NCI-H1092 (cell line): ENCODE measurements at places on chromosomes 13 and 19.

GRCh38 chr13:99399623-99399974 lies 92.4 kb upstream of the GPR183 start:
- no peak for DNase-seq

- no peak for DNase-seq
These were observed 3.4 kb upstream of the TEKTIP1 start for GRCh38 chr19:3535563-3535965.

GRCh38 chr19:55256562-55257460 lies 2.0 kb downstream of the PPP6R1 start:
- no peak for DNase-seq

- DNase-seq, result no peak
These were observed 195.8 kb upstream of the KLF12 start for GRCh38 chr13:74329962-74330361.

GRCh38 chr19:46195104-46195503 lies 34.4 kb upstream of the IGFL1 start:
- no peak for DNase-seq

GRCh38 chr19:51417107-51417809 lies at the start of gene SIGLEC10:
SIGLEC10 (minus strand) TSS chr19:51417642; CDS start chr19:51417581, 61 bp downstream.
- DNase-seq, result no peak

GRCh38 chr13:113792886-113793717 lies 34.1 kb downstream of the TMEM255B start:
- DNase-seq, result no peak

DNA sequence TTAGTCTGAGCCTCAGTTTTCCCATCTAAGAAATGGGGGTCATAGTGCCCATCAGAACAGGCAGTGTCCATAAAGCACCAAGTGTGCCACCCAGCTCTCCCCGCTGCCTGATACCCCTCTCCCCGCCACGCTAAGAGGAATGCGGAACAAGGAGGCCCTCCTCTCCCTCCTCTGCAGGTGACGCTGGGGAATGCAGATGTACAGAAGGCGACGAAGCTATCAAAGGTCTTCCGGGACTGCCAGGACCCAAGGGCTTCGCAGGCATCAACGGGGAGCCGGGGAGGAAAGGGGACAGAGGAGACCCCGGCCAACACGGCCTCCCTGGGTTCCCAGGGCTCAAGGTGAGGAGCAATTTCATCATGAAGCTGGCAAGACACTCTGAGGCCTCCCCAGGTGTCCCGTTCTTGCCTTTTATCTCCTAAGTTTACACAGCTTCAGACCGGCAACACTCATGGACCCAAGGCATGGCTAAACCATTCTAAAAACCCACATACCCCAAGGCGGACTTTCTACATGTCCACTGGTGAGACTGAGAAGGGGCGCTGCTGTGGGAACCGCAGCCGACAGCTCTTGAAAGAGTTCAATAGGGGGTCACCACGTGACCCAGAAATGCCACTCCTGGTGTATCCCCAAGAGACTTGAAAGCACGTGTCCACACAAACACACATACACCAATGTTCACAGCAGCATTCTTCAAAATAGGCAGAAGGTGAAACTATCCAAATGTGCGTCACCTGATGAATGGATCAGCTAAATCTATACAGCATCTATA lies 102.7 kb downstream of the RAB20 start:
- DNase-seq, result no peak

DNA sequence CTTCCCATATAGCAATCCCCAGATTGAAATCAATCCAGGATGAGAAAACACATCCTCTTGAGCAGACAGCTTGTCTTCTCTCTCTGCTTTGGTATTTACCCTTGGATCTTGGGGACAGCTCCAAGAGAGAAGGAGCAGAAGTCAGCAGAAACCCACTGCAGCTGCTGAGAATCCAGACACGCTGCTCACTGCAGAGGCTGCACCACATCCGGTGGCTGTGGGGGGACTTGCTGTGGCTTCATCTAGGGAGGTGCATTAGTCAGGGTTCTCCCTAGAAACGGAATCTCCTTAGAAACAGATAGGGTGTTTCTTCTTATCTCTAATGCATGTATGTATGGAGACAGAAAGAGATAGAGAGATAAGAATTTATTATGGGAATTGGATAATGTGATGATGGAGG lies 2.7 kb downstream of the CYP4F12 start:
- DNase-seq, result no peak

DNA sequence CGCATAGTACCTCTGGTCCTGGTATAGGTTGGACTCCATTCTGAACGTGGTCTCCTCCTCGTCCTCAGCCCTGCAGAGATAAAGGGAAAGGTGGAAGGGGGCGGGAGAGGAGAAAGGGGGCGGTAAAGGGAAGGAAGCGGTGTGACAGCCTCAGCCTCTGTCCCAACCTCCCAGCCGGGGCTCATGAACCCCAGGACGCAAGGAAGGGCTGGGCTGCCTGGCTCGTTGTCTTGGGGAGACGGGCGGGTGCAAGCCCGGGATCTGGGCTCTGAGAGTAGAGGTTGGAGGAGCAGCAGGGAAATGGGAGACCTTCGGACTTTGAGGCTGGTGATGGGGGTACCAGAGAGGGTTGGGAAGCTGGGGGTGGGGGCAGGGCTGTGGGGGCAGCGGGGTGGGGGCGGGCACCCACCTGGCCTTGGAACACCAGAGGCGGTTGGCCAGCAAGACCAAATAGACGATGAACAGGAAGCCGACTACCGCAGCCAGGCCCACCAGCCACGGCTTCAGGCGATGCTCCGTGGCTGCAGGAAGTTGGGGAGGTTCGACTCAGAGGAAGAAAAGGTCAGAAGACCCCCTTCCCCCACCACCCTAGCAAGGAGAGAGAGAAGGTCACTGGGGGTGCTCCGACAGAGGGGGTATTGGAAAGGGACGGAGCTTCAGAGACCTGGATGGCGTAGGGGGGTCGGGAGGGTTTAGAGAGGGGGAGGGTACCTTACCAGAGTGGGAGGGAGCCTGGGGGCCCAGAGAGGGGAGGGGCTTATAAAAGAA lies 1.7 kb downstream of the SMIM24 start:
- no peak for DNase-seq

GRCh38 chr19:39173502-39173991 lies 23.2 kb upstream of the NCCRP1 start:
- DNase-seq, result no peak

DNA sequence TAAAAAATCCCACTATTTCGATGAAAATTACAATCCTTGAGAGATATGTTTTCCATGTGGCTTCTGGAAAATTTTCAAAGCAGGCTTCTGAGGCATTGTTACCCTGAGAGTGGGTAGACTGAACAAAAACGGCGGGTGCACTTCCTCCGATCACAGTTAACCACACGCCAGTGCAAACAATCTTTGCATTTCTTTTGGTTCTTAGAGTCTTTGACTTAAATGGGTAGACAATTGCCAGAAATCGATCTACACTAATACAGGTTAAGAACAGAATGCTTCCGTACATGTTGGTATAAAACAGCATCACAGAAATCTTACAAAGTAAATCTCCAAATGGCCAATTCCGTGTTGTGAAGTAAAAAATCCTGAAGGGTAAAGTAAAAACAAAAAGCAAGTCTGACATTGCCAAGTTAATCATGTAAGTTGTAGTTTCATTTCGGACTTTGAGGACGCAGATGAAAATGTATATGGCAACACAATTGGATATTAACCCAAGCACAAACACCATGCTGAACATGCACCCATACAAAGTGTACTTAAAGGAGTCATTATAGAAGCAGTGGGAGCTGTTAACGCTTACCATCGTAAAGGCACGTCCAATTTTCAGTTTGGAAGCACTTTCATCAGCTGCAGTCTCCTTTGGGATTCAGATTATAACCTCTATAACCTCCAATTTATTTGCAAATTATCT lies 927 bp downstream of the LPAR6 start:
- DNase-seq, result no peak

- no peak for DNase-seq
These were observed 27.9 kb upstream of the DLEU7 start for GRCh38 chr13:50871405-50871804.

DNA sequence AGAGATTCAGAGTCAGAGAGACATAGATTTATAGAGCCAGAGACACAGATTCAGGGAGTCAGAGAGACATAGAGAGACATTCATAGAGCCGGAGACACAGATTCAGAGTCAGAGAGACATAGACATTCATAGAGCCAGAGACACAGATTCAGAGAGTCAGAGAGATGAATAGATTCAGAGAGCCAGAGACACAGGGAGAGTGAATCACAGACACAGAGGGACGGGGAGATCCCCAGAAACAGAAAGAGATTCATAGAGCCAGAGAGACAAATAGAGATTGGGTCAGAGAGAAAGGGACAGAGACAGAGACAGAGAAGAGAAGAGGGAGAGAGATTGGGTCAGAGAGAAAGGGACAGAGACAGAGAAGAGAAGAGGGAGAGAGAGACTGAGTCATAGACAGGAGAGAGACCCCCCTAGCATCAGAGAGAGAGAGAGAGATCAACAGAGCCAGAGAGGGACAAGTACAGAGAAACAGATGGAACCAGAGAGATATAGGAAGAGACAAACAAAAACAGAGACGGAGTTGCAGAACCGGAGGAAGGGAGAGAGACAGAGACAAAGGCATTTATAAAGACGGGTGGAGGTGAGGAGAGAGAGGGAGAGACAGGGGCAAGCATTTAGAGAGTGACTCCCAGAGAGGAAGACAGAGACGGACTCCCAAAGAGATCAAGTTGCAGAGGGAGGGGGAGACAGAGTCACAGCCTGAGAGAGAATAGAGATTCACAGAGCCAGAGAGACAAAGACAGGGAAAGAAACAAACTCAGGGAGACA lies 1.1 kb upstream of the PRKCG start:
- no peak for DNase-seq

DNA sequence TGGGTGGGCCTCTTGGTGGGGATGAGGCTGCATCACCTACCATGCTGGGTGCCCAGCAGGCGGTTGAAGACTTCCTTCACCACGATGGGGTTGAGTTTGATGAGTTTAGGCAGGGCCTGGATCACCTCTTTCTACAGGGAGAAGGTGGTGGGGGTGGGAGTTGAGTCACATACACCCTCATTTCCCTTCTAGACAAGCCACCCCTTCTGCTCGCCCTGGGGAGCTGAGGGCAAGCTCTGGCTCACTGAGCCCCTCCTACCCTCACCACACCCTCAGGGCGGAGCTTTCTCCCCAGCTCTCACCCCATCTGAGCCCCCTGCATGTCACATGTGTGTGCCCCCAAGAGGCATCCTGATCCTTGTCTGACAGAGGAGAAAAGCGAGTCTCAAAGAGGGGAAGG lies 7.6 kb upstream of the RSPH6A start:
- DNase-seq, result no peak

DNA sequence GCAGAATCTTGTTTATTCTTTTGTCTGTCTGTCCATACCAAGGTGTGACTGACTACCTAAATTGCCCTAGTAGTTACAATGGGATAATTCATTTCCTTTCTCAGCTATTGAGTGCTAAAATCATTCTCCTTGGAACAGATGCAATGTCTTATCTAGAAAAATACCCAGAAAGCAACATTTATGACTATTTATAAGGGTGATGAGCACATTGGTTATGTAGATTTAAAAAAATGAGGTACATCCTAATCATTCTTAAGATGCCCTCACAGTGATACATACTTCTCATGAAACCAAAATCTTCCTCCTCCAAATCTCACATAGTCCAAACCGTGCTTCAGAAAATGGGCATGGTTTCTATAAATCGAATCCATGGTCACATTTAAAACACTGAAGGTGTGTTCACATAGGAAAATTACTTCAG lies 11.6 kb upstream of the UBE2L5 start:
- DNase-seq, result no peak

DNA sequence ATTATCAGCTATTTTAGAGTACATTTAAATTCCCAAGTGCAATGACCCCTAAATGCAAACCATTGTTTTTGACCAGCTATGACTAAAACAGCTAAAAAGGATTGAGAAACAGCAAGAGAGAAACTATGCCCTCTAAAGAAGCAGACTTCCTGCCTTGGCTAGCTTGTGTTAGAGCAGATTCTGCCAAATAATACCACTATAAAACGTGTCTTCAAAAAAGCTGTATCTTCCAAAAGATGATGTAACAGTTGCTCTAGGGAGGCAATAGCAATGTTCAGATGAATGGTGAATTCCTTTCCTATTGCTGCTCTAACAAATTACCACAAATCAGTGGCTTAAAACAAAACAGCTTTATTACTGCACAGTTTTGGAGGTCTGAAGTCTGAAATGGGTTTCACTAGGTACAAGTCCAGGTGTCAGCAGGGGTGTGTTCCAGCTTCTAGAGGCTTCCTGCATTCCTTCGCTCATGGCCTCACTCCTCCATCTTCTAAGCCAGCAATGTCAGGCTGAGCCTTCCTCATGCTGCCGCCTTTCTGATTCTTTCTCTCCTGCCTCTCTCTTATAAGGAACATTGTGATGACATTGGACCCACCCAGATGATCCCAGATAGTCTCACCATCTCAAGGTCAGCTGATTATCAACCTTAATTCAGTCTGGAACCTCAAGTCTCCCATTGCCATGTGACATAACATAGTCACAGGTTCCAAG lies 84.5 kb downstream of the LRRC63 start:
- no peak for DNase-seq

DNA sequence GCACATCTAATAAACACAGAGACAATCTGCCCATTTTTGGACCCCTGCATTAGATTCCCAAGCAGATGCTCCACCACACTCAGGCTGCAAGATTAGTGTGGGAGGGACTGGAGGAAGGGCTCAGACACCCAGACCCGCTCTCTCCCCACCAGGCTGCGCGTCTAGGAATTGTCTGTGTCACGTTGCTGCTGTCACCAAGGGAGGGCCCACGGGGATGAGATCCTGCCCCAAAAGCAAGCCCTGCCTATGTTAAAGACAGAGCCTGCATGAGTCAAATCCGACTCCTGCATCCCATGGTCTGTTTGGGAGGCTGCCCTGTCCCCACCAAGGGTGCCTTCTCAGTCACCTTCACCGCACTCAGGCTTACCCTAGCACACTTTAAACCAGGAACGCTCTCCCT lies 114.4 kb upstream of the ZNF507 start:
- no peak for DNase-seq

- DNase-seq, result no peak
These were observed 820.4 kb downstream of the SLITRK6 start for GRCh38 chr13:84978851-84979250.

GRCh38 chr19:10653482-10653731 lies 739 bp upstream of the ILF3 start:
- DNase-seq, result no peak

- no peak for DNase-seq
These were observed 6.1 kb downstream of the KDM4B start for GRCh38 chr19:4974880-4975469.

DNA sequence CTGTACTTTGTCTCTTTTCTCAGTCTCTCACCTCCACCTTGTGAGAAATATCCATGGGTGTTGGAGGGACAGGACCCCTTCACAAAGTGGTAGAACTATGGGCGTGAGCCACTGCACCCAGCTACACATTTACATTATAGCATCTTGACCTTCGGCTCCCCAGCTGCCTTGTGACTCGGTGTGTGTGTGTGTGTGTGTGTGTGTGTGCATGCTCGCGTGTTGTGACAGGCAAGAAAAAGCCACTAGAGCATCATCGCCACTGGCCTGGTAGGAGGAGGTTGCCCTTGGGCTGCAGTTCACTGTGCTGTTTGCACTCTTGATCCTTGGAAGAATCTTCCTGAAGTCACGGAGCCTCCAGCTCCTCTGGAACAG lies 13.7 kb upstream of the ZNF888 start:
- no peak for DNase-seq

GRCh38 chr13:41634407-41634806 lies 177.1 kb downstream of the RGCC start:
- no peak for DNase-seq

- no peak for DNase-seq
These were observed 892.9 kb downstream of the OLFM4 start for GRCh38 chr13:53921473-53921872.
